ENCODE measurements at places on chromosomes 16 and 17.

GRCh38 chr16:228151-228851, 948 bp downstream of the LUC7L start:
- no peak for DNase-seq

- DNase-seq, result peak; percentile 33
Observed at GRCh38 chr17:81922566-81923301, 4.8 kb upstream of the SIRT7 start.

GRCh38 chr16:52924162-52924561, 128.5 kb downstream of the CHD9NB start:
- DNase-seq, result no peak

- DNase-seq, result no peak
Observed at GRCh38 chr17:17151055-17151454, 55.1 kb downstream of the PLD6 start.

GRCh38 chr17:28657756-28658155, 4.0 kb downstream of the SDF2 start:
- no peak for DNase-seq

GRCh38 chr16:11546608-11547061, 40.1 kb downstream of the LITAF start:
- DNase-seq, result no peak

GRCh38 chr17:3622977-3623594, 13.0 kb downstream of the SHPK start:
- no peak for DNase-seq

DNA sequence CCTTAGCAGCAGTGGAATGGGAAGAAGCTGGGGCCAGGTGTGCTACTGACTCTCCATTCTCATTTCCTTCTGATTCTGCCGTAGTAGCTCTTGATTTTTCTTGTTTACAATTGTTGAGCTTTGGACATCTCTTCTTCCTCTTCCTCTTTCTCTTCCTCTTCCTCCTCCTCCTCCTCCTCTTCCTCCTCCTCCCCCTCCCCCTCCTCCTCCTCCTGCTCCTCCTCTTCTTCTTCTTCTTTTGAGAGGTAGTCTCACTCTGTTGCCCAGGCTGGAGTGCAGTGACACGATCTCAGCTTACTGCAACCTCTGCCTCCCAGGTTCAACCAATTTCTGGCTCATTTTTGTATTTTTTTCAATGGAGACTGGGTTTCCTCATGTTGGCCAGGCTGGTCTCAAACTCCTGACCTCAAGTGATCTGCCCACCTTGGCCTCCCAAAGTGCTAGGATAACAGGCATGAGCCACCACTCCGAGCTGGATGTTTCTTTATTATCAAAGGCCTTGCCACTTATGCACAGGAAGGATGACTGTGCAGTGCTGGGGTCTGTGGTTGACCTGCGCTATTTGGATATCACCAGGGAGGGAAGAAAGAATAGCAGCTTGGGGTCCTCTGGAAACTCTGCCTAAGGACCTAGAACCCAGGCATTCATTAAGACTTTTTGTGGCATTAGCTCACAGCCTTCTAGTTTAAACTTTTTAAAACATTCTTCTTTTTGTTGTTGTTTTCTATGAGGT, 127.8 kb upstream of the KCNJ16 start:
- no peak for DNase-seq

GRCh38 chr16:54957403-54958166, 26.9 kb downstream of the IRX5 start:
- DNase-seq, result peak; percentile 41

GRCh38 chr17:57506774-57507127, 238.3 kb downstream of the CCDC182 start:
- DNase-seq, result no peak

GRCh38 chr16:87065446-87066132, 251.6 kb downstream of the C16orf95 start:
- no peak for DNase-seq

DNA sequence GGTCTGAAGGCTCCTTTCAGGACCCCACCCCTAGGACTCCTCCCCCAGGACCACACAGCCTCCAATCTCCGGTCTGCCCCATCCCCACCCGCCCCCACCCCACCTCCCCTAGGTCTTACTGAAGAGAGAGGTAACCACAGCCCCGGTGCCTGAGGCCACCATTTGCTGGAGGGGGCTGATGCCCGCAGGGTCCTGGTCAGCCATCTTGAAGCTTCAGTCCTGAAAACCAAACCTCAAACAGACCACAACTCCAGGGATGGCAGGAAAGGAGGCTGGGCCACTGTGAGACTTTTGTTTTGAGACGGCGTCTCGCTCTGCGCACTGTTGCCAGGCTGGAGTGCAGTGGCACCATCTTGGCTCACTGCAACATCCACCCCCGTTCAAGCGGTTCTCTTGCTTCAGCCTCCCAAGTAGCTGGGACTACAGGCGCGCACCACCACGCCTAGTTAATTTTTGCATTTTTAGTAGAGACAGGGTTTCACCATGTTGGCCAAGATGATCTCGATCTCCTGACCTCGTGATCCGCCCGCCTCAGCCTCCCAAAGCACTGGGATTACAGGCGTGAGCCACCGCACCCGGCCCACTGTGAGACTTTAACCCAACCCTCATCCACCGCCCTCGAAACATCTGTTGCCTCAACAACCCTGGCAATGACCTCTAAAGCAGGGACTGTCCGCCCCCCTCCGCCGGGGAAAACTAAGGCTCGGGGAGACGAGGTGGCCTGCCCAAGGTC, 1.1 kb downstream of the SLC25A39 start:
- peak; percentile 59 for DNase-seq

- DNase-seq, result no peak
Observed at GRCh38 chr17:81402981-81403467, 7.8 kb downstream of the BAHCC1 start.

DNA sequence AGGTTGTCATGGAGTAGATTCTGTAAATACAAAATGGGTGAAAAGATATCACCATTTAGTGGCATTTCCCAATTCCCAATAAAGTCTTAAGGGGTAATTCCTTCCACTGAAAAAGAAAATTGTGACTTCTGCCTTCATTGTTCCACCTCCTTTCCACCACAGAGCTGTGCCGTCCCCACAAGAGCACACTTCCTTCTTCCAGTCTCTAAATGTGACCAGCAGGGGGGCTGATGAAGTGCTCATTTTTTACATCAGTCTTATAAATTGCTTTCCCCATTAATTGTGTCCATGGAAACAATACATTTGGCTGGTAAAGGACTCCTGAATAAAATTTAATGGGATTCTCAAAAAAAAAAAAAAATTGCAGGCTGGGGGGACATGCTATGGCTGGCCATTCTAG, 260.8 kb upstream of the PSMD7 start:
- no peak for DNase-seq

DNA sequence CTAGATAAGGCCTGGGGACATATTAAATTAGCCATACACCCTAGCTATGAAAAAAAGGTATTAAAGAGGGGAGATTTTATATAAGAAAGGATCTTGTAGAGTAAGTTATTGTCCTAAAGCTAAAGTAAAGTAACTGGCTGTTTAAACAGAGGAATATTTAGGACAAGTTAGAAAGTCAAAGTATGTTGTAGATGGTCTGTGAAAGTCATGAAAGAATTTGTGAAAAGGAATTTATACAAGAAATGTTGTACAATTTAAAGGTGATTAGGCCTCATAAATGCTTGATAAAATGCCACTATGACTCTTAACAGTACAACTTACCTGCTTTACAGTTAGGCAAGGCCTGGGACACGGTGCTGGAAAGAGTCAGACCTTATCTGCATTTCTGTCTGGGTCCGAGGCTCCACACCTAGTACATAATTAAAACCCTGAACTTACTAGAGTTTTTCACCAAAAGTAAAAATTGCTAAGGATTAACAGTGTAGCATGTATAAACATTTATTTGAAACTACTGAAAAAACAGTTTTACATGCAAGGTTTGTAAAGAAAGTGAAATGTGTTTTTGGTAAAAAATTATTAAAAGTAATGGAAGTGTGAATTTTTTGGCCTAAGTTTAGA, 445.3 kb upstream of the TOM1L1 start:
- DNase-seq, result no peak

DNA sequence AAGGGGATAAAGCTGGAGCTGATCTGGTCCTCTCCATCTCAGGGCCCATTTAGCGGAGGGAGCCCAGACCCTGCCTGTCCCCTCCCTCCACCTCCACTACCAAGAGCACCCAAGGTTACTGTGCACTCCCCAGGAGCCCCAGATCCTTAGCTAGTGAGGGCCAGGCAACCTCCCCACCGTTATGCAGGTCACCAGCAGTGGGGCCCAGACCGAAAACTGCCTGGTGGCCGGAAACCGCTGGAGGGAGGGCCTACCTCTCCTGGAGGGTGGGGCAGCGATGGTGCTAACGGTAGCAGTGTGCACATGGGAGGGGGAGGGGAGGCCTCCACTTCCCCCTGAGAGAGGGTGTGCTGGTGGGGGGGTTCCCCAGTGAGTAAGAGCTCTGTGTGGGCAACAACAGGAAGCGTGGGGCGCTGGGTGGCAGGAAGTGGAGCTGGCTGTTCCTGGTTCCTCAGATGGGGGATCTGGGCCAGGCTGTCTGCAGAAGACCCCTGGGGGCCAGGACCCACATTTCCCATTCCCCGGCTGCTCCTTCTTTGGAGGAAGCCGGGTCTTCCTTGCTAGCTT, 4.4 kb downstream of the FMNL1 start:
- DNase-seq, result no peak

- DNase-seq, result no peak
Observed at GRCh38 chr16:66382966-66383299, 16.4 kb downstream of the CDH5 start.

DNA sequence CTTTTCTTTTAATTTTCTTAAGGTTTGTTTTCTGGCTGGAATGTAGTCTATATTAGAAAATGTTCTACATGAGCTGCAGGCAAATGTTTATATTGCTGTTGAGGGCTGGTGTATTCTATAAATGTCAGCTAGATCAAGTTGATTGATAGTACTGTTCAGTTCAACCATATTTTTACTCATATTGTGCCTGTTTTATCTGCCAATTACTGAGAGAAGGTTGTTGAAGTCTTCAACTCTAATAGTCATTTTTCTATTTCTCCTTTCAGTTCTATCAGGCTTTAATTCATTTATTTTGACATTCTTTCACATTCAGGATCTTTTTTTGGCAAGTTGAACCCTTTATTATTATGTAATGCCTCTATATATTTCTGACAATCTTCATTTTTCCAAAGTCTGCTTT, 93.2 kb upstream of the HS3ST3A1 start:
- DNase-seq, result no peak

GRCh38 chr16:14308368-14308723, 237.2 kb downstream of the MRTFB start:
- no peak for DNase-seq

Measured in hematopoietic multipotent progenitor cell treated with erythropoietin and hydrocortisone succinate and interleukin-3 and kit ligand, for 17 days (in vitro differentiated cells).